Stimulated activated CD8-positive, alpha-beta memory T cell treated with anti-CD3 and anti-CD28 coated beads, Interleukin-12 subunit alpha, Interleukin-12 subunit beta, amount 100 ng/mL, for 1 hour (primary cell): ENCODE measurements at places on chromosomes 4 and X.

DNA sequence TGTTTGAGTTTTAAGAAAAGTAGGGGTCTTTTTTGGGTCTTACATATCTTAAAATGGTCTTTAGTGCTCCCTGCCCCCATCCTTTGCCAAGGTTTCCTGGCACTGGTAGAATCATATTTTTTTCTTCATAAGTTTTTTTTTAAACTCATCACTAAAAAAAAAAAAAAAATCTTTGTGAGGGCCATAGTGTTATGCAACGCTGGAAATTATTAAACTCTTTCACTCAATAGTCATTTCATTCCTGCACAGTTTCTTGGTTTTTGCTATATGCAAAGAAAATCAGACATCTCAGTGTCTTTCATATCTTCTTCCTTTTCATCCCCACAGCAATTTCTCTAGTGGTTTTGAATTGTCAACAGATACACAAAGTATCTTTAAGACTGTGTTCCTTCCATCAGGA, 95.6 kb downstream of the TMA16 start:
- no peak for DNase-seq

- DNase-seq, result no peak
Measured at GRCh38 chr4:1154126-1154522, 18.3 kb downstream of the SPON2 start.

- DNase-seq, result no peak
Measured at GRCh38 chr4:6967846-6968340, 58.3 kb downstream of the TBC1D14 start.

DNA sequence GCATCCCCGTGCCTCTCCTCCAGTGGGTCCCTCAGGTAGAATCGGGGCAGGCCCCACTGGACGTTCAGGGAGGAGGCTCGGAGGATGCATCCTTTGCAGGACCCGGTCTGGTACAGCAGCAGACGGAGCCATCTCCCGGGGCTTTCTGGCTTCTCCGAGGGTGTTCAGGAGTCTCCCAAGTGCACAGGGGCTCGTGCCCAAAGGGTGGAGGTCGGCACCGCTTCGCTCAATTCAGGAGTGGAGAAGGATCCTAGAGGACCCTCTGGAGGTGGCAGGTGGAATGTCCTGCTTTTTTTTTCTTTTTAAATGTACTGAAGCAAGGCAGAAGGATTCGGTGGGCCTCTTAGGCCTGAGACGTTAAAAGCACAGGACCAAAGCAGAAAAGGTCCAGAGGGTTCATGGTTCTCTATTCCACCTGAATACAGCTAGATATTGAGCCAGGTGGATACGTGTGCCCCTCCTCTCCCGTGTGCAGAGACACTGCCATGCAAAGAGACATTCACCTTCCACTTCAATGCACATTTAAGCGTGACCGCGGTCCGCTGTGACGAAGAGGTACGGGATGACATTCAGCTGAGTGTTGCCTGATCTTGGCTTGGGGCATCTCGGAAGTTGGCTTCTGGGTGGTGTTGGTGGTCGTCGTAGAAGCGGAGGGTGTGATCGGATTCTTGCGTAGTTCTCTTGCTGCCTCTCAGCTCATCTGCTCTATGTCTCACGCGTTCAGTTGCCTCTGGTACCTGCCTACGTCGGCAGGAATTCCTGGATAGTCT, 281.2 kb upstream of the AGTR2 start:
- no peak for DNase-seq

DNA sequence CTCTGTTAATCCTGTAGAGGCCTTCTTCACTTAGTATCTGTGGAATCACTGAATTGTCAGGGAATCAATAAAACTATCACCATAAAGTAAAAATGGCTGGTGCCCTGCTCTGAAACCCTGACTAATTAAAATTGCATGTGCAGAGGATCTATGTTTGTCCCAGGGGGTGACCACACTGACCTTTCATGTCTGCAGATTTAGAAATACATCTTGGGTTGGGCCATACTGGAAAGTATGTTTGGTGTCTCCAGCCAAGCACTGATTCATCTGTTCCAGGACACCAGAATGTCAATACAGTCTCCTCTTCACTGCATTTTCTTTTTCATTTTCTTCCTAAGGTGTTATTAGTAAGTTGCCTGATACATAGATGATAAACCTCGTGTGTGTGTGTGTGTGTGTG, 490.9 kb upstream of the INTU start:
- DNase-seq, result no peak

DNA sequence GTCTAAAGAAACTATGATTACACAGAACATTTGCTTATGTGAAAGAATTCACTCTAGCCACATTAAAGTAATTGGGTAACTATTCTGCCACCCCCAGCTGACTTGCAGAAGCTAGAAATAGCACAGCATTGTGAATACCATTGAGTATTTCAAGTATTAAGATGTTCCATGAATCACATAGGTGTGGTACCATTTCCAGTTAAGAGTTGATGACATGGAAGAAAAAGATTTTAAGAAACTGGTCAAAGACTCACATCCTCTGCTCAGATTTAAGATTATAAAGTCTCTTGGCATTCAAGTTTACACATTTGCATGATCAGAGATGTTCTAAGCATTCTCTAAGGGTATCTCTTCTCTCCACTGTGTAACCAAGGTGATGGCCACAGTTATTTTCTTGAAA, 287.5 kb downstream of the CAMK2D start:
- no peak for DNase-seq

DNA sequence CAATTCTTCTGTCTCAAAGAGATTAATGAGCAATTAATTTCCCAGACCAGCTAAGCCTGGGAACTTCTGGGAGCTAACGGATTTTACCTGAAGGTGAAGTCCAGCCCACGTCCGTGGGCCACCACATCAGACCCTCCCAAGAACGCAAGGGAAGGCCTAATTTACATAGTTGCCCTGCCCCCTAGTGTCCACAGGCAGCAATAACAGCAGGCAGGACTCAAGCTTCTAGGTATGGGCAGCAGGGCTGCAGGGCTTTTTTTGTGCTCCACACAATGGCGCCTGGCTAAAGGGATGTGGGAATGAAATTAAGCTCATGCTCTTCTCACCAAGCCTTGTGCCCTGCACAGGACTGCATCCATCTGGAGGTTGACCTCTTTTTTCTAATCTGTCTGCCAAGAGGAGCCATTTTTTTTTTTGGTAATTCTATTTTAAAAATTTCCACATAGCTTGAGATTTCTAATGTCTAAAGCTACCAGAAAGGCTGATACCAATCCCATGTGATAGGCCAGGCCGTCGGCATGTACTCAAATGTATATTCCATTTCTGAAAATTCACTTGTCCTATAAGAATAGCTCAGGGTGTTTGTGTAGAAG, 111.9 kb upstream of the TMEM164 start:
- DNase-seq, result peak; percentile 5

DNA sequence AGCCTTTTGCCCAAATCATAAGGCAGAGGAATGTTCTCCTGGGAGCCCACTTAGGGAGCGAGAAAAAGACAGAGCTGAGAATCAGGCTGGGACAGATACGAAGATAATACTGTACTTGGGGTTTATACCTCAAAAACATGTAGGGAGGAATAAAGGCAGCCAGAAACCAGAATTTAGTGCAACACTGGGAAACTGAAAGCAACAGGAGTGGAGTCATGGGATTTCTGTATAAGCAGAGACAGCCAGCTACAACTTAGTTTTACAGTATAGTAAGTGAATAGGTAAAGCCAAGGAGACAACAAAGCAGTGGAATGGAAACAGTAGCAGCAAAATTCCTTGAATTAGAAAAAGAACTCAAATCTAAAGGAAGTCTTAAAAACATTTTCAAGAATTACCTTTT, 413.2 kb downstream of the FAT4 start:
- no peak for DNase-seq

DNA sequence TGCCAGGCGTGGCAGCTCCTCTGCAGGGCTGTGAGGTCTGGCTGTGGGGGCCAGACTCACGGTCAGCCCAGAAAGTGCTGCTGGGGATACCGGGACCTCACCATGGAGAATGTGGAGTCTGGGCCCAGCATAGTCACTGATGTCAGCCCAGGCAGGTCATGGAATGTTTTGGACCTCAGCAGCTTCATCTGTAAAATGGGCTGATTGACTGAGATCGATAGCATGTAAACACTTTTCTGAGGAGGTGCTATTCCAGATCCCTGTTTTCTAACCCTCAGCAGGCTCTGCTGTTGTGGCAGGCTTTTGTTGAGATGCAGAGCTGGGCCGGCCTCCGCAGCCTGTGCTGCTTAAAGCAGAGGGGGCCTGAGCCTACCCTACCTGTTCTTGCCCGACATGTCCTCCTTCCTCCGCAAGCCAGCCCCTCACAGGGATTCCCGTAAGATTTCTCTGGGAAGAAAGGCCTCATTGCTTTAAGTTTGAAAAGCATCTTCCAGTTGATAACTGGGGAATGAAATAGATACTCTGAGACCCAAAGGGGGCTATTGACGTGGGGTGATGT, 38.3 kb upstream of the HGFAC start:
- DNase-seq, result no peak

GRCh38 chrX:46690818-46691217, 68.1 kb downstream of the SLC9A7 start:
- no peak for DNase-seq

GRCh38 chr4:15714141-15714540, 11.3 kb downstream of the BST1 start:
- DNase-seq, result no peak

- no peak for DNase-seq
Measured at GRCh38 chr4:156495836-156496235, 475.8 kb downstream of the PDGFC start.

GRCh38 chrX:81355436-81355835, 153.5 kb downstream of the SH3BGRL start:
- DNase-seq, result no peak

- DNase-seq, result no peak
Measured at GRCh38 chr4:25092139-25092538, 61.4 kb upstream of the LGI2 start.
